ENCODE measurements at places on chromosomes 2 and 18.

DNA sequence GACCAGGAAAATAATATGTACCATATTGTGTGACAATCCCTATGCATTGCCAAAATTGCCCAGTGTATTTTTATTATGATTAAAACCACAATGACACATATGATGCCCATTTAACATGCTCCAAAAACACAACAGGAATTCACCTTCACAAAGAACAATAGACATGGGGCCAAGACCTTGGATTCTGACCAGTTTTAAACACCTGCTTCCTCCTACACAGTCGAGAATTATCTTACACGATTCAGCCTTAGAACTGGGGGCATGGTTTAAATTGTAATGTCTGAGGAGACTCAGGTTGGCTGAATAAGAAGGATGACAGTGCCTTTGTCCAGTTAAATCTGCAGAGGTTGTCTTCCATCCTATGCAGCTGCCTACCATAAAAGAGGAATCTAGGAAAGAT is 212.7 kb downstream of the PLCL1 start:
- no peak for DNase-seq

- no peak for DNase-seq
Observed at GRCh38 chr2:567865-568638, 109.2 kb downstream of the TMEM18 start.

DNA sequence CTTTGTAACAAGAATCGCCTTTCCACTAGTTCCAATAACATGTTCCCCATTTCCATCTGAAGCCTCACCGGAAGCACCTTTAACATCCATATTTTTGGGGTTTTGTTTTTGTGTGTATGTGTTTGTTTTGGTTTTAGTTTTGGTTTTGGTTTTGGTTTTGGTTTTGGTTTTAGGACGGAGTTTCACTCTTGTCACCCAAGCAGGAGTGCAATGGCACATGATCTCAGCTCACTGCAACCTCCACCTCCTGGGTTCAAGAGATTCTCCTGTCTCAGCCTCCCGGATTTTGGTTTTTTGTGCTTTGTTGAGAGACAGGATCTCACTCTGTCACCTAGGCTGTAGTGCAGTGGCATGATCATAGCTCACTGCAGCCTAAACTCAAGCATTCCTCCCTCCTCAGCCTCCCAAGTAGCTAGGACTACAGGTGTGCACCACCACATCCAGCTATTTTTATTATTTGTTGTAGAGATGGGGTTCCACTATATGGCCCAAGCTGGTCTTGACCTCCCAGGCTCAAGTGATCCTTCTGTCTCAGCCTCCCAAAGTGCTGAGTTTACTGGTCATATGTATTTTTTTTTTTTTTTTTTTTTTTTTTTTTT is 36.3 kb downstream of the TGOLN2 start:
- no peak for DNase-seq

DNA sequence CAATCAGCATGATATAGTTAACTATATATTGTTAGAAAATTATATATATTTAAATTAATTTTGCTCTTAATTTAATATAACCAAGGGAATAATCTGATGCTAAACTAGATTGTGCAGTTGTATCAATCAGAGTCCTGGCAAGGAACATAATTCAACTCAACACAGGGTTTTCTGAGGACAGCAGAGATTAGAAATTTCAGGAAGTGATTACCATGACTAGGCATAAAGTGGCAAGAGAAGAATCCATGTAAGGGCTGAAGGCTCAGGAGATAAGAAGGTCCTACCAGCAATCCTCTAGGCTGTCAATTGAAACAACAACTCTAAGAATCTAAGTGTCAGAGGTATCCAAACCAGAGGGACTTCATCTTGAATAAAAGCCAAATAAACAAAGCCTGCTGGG is 807.8 kb downstream of the DSC3 start:
- DNase-seq, result no peak

DNA sequence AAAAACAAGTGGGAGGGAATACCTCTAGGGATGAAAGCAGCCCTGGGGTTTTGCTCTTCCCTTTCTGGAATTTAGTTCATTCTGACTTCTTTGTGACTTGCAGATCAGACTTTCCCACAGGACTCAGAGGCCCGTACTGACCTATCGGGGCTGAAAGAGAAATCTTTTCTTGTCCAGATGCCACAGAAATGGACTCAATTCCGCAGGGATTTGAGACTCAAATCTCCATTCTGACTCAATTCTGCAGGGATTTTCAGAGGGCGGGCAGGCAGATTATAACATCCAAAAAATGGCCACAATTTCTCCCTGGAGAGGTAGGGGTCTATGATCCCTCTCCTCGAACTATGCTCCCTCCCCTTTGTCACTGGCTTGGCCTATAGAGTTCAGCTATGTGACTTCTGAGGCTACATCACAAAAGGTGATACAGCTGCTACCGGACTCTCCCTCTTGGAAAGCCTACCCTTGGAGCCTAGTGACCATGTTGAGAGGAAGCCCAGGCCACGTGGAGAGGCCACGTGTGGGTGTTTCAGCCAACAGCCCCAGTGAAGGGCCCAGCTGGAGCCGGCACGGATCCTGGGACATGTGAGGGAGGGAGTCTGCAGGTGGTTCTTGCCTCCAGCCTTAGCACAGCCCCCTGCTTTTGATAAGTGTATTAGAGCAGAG is 4.8 kb upstream of the EFHD1 start:
- DNase-seq, result no peak
